ENCODE measurements at places on chromosomes 12 and 14. TPM values are rescaled to one million over a fixed set of nuclear protein-coding genes. Genes with fewer than 3 reads are reported as not detected.

KRT81 gene
- not detected for total RNA-seq

PIP4P1 gene
- 19.5 TPM for total RNA-seq

ART4 gene
- total RNA-seq: 5.4 TPM

CD69 gene
- 1.7 TPM for total RNA-seq

PIK3C2G gene
- total RNA-seq: not detected

VPS29 gene
- total RNA-seq: 109 TPM

GRCh38 chr14:36579001-36579555 is 3.3 kb downstream of the NKX2-8 start:
- DNase-seq: no peak

- no peak for DNase-seq
Observed at GRCh38 chr12:103780093-103780440, 61.0 kb downstream of the NT5DC3 start.

DNA sequence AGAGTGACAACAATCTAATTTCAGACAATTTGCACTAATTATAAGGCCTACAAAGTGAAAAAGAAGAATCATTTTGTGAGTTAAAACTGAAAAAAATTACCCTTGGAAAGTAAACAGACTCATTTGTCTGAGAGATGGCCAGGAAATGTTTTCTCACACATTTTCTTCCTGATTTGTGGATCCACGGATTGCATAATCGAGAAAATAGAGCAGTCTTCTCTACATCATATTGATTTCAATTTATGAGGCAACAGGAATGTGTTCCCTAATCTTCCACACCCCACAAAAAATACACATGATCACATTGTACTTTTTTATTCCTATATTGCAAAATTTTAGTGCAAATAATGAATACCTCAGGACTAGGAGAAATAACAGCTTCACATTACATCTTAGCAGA is 160.8 kb downstream of the CCER1 start:
- DNase-seq: no peak

- no peak for DNase-seq
Observed at GRCh38 chr14:77542421-77543239, 44.0 kb upstream of the ISM2 start.

GRCh38 chr14:72824051-72824450 is 69.8 kb downstream of the DPF3 start:
- no peak for DNase-seq

Measured in left cardiac atrium (tissue), 4 donors.